ENCODE measurements at places on chromosomes 5 and 9.

GRCh38 chr9:87227456-87227855 lies 270.2 kb upstream of the DAPK1 start:
- DNase-seq = no peak

- no peak for DNase-seq
These were observed 35.1 kb downstream of the SMARCA2 start for GRCh38 chr9:2050236-2050635.

- DNase-seq = no peak
These were observed 218.6 kb downstream of the PAPPA start for GRCh38 chr9:116372081-116372673.

GRCh38 chr5:112570708-112571444 lies 151.8 kb upstream of the EPB41L4A start:
- DNase-seq = no peak

DNA sequence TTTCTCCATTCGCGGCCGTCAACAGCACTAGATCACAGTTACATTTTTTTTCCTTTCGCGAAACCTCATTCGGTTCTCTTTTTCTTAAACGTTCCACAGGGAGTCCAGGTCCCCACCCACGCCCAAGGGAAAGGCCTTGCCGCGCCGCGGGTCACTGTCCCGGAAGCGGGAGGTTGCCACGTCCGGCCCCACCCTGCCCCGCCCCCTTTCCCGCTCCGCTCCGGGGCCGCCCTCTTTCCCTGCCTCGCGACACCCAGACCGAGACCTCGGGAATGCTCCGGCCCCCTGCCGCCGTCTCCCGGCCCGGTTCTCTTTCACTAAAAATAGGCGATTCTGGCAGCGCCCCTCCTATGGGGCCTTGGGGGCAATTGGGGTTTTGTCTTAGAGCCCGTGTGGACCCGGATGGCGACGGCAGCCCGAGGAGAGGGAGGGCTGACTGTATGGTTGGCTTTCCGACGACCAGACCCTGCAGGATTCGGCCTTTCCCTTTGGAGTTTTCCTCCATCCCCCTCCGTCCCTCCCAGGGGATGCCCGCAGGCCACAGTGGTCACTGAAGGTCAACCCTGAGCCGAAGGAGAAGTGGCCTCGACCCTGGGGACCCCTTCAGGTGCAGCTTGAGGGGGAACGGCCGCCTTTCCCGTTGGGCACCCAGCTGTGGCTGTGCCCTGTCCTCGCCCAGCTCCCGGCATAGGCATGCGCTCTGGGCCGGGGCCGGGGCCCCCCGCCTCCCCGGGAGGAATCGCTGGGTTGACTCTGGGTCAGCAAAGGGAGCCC lies 2.8 kb upstream of the RACK1 start:
- no peak for DNase-seq

GRCh38 chr5:95726811-95727763 lies 4.0 kb upstream of the RHOBTB3 start:
- no peak for DNase-seq

DNA sequence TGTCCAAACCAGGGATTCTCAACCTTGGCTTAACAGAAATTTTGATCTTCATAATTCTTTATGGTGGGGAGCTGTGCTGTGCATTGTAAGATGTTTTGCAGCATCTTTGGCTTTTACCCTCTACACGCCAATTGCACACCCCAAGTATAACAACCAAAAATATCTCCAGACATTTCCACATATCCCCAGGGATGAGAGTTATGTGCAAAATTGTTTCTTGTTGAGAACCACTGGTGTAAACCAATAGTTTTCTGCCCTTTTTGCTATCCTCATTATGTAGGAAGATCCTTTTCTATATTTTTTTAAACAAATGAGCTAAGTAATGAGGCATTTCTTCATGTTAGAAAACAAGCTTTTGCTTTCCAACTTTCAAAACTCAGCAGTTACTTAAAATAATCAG lies 189.9 kb downstream of the FBXL7 start:
- DNase-seq = no peak

DNA sequence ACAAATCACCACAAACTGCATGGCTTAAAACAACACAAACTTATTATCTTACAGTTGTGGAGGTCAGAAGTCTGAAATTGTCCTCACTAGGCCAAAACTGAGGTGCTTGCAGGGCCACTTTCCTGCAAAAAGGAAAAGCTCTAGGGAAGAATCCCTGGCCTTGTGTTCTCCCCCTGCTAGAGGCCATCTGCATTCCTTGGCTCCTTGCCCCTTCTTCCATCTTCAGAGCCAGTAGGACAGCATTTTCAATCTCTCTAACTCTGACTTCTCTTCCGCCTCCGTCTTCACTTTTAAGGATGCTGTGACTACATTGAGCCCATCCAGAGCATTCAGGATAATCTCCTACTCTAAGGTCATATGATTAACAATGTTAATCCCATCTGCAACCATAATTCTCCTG lies 236.6 kb downstream of the CDK5RAP2 start:
- no peak for DNase-seq
